T-helper 9 cell (primary cell): ENCODE measurements at places on chromosomes 5 and 9.

DNA sequence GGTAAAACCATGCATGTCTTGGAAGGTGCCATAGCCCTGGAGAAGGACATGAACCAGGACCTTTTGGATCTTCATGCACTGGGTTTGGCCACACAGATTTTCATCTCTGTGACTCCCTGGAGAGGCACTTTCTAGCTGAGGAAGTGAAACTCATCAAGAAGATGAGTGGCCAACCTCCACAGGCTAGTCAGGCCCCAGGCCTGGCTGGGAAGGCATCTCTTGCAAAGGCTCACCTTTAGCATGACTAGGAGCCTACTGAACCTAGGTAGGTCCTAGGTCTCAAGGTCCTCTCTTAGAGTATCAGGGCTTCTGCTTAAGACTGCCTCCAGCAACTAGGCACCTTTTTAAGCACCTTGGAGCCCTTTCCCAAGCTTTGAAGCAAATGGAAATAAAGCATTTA, 1448.7 kb upstream of the ACO1 start:
- no peak for DNase-seq

DNA sequence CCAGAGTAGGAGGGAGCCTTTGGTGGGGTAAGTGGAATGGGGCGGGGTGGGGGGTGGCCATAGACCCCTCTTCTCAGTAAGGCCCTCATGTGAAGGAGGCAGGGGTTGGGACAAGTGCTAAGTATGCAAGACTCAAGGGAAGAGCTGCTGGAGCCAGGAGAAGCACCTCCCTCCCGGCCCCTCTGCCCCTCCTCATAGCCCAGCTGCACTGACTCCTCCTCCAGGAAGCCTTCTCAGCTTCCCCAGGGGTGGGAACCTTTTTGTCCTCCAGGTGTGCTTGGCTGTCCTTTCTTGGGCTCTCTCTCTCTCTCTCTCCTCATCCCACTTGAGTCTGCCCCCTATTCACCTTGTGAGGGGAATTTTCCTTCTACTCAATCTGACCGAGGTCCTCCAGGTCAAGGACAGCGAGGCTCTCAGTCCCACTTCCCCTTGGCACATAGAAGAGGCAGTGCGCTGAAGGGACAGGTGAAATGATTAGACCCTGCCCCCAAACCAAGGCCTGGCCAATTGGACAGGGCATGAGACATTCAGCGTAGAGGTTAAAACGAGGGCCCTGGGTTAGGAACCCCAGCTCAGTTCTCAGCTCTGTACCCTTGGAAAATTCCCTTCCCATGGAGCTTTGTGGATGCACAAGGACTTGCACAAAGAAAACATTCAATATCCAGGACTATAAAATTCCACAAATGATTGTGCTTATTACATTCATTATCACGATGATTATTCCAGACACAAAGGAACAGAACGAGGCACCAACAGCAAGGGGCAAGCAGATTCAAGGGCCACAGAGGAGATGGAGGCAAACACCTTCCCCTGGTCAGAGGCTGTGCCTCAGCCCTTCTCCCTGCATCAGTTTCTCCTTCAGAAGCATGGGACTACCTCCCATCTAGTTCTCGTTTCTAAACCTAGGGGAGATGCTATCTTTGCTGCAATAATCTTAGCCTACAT, 45.6 kb upstream of the IL17B start:
- no peak for DNase-seq

DNA sequence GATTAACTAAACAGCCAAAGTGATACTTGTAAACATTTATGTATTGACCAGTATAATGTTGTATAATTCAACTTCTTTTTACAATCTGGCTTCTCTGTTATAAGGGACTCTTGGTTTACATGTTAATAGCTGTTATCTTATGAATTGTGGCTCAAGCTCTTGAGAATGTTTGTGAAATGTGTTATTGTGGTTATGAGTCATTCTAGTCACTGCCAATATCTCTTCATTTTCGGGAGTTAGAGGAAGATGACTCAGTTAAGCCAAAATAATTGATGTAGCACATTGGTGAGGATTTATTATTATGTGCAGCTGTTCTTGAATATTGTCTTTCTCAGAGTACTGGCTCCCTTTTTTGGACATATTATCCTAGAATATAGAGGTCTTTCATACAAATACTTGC, 655.2 kb upstream of the RIOK2 start:
- DNase-seq = no peak

DNA sequence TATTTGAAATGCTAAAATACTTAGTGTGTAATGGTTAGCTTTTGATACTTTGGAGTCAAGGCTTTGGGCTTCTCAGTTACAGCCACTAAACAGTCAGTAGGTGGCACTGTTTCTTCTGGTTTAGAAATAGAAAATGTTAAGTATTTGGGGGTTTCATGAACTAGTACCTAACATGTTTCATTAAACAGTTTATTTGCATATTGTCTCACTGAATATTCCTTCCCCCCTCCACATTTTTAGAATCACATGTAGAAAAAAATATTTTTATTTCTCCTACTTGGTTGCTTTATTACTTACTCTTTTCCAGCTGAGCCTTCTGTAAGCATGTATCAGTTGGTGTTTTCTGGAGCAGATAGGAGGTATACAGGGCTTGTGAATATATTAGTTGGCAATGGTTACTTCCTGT, 48.0 kb downstream of the IPO11 start:
- DNase-seq = no peak

DNA sequence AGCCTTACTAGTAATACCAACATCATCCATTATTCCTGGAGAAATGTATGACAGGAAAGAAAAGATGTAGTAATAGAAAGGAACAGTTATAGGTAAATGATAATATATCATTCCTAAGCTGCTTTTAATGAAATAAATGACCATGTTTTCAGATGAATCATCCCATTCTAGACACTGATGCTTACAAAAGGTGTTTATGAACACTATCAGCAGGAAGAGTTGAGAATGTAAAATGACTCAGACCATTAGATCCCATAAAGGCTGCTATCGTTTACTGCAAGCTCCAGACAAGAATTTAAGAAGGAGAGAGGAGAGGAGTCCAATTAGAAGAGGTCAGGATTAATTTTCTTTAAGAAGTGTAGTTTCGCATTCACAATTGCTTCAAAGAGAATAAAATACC, 1033.5 kb downstream of the EFNA5 start:
- DNase-seq = no peak

GRCh38 chr9:108883085-108883484, 21.0 kb downstream of the ACTL7A start:
- DNase-seq = no peak

GRCh38 chr5:64854855-64855254, 86.1 kb downstream of the CWC27 start:
- DNase-seq = no peak

GRCh38 chr5:156589946-156590216, 260.2 kb upstream of the PPP1R2B start:
- no peak for DNase-seq

DNA sequence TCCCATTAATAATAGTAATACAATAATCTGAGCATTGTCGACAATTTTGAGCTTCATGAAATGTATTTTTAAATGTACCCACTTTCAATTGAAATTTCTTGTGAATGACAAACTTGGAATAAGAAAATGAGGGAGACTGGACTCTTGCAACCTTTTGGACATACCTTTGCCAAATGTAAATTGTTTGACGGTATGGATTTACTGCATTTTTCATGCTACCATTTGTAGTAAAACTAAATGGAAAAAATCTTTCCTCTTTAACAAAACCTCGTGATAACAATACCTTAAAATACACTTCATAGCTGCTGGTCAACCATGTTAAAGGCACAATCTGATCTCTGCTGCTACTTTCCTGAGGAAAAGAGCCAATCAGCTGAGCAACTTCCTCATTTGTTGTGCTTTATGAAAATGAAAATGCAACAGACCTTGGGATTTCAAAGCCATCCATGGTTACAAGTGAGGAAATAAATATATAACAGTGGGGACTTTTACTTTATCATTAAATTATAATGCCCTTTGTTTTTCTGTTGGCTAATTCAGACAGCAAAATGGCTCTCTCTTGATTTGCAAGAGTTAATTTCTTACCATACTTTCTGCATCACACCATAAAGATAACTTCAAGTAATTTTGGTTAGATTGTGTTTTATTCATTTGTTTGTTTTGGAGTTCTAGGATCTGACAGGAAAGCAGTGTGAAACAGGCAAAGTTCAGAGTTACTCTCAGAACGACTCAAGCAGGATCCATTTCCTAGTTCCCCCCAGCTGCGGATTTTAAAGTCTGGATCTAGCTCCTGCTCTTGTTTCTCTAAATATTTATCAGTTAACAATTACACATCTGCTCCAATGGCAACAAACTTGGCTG, 1.1 kb downstream of the ALDH1A1 start:
- DNase-seq = no peak

- DNase-seq = no peak
These were observed 225.6 kb downstream of the PCSK5 start for GRCh38 chr9:76115982-76116646.

- DNase-seq = peak; percentile 28
These were observed 9.6 kb upstream of the UBTD2 start for GRCh38 chr5:172293054-172293744.

DNA sequence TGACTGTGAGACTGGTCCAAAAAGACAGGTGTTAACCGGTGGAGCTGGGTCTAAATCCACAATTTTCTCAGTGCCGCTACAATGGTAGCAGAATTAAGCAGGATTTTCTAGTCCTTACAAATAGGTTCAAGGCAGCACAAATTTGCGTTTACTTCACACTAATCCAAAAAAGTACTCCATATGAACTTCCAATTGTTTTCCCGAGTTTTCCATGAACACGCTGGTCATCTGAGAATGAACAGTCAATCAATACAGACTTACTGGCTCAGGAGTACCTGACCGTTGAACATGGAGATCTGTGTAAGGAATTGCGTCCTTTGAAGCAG, 709 bp downstream of the SLC35D2 start:
- DNase-seq = no peak

DNA sequence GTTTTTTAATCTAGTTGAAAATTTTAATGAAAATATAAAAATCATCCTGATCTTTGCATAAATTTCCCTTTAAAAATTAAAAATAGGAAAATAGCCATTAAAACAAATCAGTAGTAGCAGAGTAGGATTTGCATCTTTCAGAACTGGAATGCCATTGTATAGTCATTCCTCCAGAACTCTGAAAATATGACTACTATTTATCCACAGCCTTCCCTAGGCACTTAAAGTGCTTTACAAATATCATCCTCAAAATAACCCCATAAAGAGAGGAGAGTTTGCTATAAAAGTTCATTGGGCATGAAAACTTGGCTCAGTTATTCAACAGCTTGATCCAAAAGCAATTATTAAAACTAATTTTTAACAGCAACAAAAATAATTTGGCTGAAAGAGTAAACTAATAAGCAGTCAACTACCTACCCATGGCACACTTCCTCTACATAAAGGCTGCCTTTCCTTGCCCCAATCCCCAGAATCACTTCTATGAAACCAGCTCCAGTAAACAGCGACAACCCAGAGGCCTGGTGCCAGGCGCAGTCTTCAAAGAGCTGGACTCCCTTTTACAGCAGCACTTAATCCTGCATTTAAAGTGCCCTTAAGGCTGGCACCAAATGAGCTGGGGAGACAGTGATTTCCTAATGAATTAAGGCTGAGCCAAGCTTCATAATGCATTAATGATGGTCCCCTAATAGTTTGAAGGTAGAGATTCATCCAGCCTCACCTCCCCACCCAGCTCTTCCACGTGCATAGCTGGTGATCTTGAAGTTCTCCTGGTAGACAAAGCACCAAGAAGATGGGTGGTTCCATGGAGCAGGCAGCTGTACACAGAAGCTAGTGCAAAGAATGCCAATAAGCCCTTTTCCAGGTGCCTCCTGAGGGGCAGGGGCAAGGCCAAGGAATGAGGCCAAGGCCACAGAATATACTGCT, 36.1 kb downstream of the LHFPL2 start:
- DNase-seq = no peak

DNA sequence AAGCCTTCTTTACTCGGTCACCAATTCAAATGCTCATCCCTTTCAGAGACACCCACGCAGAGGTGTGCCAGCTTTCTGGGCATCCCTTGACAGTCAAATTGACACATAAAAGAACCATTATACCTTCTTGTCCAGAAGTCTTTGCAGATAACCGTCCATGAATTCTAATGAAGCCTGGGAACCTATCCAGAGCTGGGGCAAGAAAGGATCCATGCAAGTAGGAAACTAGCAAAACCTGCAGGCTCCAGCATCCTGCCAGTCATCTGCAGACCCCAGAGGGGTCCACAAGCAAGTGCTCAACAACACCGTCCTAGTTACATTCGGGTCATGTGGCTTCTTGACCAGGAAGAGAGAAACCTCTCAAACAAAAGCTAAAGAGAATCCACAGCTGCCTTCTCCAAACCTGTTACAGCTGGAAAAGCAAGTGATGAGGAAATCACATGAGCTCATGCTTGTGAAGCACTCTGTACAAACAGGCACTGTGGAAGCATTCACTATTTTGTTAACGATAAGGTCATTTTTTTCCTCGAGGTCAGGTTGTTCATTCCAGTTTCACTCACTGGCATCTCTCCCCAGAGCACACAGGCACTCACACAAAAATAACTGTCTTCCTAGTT, 80.2 kb upstream of the DMRT1 start:
- DNase-seq = no peak

GRCh38 chr9:131874447-131874846, 134.6 kb upstream of the RAPGEF1 start:
- no peak for DNase-seq

- no peak for DNase-seq
These were observed 194.3 kb upstream of the MAP3K1 start for GRCh38 chr5:56620903-56621677.

GRCh38 chr5:19555876-19556275, 432.1 kb downstream of the CDH18 start:
- no peak for DNase-seq

DNA sequence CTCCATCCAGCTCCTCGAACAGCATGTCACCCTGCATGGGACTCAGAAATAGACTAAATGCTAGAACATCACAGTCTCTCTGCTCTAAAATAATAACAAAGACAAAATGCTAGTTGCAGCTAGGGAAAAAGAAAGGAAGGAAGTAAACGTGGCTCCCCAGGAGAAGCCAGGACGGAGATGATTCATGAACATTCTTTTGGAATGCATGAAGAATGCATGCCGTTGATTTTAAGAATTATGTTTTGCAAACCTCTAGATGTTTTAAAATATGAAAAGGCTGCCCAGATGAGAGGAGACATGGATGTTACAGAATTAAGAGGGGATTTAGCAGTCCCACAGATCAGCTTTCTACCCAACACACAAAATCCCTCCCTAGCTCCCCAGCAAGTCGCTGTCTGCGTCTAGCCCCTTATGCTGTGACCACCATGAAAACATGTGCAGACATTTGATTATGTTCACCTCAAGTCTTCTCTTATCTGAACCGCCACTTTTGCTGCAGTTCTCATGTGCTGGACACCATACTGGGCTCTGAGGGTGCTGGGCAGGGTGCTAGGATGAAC, 139.4 kb upstream of the LMX1B start:
- no peak for DNase-seq

GRCh38 chr5:98318386-98318785, 455.1 kb upstream of the RGMB start:
- DNase-seq = no peak

- DNase-seq = no peak
These were observed 646 bp downstream of the SWI5 start for GRCh38 chr9:128276574-128277270.

- no peak for DNase-seq
These were observed 133.9 kb downstream of the PTTG1 start for GRCh38 chr5:160555581-160555970.

GRCh38 chr5:177995691-177996595, at the start of gene PROP1:
TSS of gene PROP1 (minus strand) at chr5:177996242. CDS start at chr5:177995933, 309 bp downstream.
- no peak for DNase-seq
